Fibroblast of gingiva (primary cell): ENCODE measurements at places on chromosomes 7 and 10.

- no peak for DNase-seq
These were observed 9.1 kb downstream of the CCNY start for GRCh38 chr10:35345383-35345742.

DNA sequence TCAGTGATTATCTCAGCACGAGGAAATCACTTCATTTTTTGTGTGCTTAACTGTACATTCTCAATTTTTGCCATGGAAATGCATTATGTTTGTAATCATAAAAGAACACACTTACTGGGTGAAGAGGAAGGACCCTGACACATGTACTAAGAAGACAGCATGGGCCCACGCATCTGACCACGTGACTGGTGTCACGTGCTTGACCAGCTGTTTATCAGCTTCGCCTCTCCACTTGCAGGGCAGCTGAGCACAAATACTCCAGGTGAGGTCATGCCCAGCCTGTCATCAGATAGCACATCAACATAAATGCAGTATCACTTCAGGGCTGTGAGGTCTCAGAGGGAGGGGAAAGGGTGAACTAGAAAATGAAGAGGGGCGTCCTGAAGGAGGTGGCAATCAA lies 179.8 kb downstream of the EBF3 start:
- DNase-seq: no peak

- DNase-seq: no peak
These were observed 33.4 kb upstream of the GDF10 start for GRCh38 chr10:47266602-47267001.

- no peak for DNase-seq
These were observed 45.3 kb upstream of the EGR2 start for GRCh38 chr10:62861507-62861906.

DNA sequence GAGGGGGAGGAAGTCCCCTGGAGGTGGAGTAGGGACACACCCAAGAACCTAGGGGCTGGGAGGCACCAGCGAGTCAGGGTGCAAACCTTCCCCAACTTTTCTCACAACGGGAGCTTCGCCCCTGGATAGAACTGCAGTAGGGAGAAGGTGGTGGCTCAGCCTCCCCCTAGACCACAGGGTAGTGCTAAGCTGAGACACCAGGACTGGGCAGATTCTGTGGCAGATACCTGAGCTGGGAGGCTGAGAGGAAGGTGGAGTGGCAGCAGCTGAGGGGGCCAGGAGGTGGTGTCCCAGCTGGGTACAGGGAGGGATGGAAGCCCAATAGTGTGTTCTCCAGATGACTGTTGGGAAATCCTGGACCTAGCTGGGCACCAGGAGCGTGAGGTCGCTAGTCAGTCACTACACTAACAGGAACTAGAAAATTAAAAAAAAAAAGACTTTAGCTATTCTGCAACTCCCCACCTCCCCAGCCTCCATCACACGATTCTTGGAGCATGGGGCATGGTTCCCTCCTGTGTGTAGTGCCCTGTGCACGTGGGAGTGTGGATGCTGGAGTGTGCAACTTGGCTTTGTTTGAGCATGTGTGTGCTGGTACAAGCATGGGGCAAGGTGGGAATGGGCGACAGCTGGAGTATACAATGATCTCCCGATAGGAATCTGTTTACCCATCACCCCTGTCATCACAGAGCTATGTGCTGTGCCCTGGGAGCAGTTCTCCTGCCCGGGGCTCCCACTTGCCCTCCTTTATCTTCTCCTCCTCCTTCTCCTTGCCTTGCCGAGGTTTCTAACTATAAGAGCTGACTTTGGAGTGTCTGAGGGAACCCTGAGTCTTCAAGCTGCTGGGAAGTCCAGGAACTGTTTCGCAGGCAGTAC lies 8.8 kb upstream of the TRPV6 start:
- DNase-seq: no peak

GRCh38 chr10:13769946-13770345 lies 183.2 kb downstream of the PRPF18 start:
- DNase-seq: no peak

- DNase-seq: peak; percentile 56
These were observed 3.9 kb downstream of the COG5 start for GRCh38 chr7:107559864-107560263.

GRCh38 chr10:70404787-70405036 lies 767 bp downstream of the EIF4EBP2 start:
- peak; percentile 26 for DNase-seq

- DNase-seq: no peak
These were observed 138.7 kb downstream of the C10orf105 start for GRCh38 chr10:71580926-71581325.

GRCh38 chr10:127935071-127935561 lies 28.2 kb downstream of the PTPRE start:
- DNase-seq: peak; percentile 33

- DNase-seq: no peak
These were observed 9.8 kb downstream of the AGR2 start for GRCh38 chr7:16794986-16795385.

GRCh38 chr10:33276282-33276923 lies 58.1 kb downstream of the NRP1 start:
- no peak for DNase-seq

DNA sequence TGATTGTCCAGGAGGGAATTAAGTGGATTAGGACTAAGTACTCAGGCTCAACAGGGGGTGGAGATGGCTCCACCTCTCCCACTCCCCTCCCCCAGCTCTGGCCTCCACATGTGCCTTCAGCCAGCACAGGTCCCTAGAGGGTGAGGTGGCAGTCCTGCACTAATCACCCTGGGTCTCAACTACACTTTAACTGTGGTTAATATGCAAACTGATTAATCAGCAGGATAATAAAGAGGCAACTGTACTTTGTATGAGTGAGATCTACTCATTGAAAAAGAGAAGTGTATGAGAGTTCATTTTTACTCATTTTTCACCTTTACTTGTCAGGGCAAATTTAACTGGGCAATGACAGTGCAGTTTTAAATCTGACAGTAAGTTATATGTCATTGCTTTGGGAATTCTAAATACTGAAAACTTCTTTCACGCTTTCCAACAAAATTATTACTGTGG lies 223.8 kb upstream of the CCDC6 start:
- no peak for DNase-seq

DNA sequence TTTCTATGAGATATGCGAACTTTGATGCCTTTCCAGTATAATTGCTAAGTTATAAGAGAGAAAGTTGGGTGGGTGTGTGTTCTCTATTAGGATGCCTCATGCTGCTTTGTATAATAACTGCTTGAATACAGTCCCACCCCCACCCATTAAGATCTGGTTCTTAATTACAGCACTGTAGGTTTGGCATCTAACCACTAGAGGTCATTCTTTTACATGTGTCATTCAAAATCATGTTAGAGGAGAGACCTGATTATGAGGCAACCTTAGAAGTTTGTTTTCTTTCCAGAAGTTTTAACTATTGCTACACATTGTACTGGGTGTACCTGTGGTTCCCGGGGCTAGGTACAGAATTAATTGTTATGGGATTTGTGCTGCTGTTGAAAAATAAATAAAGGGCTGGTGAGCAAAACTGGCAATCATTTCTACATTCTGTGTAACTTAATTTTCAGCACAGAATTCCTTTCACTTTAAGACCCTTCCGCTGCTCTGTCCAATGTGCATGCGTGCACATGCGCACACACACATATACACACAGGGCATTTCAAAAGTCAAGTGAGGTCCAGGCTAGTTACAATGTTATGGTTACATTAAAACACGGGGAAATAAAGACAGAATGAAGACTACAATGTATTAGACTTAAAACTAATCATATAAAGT lies 1156.3 kb downstream of the SORCS3 start:
- DNase-seq: no peak

DNA sequence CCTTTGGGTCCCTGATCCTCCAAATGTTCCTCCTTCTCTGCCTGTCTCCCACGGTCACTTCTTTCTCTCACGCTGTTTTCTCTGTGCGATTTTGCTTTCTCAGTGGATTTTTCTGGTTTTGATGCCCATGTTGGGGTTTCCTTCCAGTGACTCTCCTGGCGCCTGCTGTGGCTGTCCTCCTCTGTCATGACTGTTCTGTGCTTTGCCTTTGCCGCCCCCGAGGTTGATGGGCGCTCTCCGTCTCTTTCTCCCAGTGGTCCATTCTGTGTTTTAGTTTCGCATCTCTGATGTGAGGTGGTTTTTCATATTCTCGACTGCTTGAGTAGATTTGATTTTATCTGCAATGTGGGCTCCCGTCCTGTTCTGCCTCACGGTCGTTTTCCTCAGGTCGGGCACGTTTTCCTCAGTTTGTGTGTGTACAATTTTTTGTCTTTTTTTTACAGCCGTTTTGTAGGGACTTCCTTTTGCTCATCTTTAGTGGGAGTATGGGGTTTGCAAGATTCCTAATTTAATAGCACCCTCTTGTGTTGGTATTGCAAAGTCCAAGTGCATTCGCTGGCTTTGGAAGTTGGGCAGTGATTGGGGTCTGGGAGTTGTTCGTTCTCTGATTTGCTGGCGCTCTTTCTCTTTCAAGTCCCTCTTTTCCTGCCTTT lies 100.0 kb downstream of the INPP5A start:
- DNase-seq: peak; percentile 50

DNA sequence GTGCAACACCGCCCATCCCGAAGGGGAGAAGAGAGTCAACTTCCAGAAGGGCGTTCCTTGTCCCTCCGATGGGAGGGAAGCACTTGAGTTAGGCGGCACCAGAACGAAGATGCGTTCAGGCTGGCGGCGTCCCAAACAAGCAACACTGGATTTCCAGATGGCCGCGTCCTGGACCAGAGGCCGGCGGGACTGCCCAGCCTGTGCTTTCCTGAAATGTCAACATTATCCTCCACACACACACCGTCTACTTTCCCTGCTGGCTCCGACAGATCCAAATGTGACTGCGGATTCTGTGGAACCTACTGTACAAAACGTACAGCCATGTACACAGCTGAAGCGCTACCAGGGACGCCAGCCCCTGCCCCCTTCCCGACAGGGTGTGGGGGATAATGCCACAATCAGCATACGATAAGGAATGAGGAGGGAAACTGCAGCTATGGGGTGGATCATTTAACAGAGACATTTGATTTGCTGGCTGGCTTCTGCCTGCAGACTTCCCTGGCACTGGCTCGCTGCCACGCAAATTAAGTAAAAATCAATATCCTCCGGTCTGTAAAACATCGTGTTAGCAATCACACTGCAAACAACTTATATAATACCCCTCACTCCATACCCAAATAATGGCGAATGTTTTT lies 82.1 kb downstream of the ZRANB1 start:
- peak; percentile 70 for DNase-seq

DNA sequence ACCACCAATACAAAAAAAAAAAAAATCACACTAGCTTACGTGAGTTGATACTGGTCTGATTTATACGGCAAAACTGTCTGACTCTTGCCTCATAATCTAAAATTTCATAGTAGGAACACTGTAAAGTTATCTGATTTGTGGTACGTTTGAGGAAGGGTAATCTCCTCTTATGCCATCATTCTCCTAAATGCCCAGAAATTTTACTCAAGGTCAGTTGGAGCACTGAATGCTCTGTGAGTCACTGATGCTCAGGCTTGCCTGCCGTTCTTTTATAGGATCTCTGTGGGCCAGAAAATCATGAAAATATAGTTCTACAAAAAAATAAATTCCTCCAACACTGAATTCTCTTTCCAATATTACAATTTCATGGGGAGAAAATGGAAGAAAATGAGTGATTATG lies 135.7 kb downstream of the PDE1C start:
- no peak for DNase-seq

DNA sequence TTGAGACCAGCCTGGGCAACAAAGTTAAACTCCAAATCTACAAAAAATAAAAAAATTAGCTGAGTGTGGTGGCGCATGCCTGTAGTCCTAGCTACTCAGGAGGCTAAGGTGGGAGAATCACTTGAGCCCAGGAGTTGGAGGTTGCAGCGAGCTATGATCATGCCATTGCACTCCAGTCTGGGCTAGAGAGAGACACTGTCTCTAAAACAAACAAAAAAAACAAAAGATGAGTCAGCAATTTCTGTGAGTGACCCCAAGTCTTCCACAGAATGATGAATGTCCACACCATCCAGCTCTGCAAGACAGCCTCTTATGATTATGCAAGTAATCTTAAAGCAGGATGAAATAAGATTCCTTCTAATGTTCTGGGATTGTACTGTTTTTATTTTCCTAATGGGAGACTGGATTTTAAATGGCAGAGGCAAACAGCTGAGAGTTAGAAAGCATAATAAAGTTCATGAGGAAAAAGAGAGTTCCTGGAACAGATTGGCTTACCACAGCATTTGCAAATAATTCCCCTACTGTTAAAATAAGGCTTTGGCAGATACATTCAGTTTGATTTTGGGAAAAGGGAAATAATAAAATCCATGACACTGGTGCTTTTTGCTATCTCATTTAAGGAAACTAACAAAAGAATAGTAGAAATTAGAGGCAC lies 18.9 kb upstream of the PRKAR2B start:
- peak; percentile 50 for DNase-seq

DNA sequence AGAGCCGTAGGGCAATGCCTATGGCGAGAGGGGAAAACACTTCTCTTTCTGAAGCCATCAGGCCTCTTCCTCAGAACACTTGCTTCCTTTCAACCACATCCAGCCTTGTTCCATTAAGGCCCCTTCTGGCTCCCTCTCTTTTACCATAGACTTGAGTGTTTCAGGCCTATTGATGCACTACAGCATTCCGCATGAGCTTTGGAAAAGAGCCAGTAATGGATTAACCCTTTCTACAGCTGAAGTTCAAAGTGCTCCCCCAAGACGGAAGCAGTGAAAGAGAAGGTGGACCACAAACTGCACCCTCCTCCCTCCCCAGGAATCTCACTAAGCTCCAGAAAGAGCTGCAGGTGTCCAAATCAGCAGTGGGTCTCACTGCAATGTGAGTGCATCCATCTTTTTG lies 102.7 kb upstream of the C7orf33 start:
- DNase-seq: no peak

DNA sequence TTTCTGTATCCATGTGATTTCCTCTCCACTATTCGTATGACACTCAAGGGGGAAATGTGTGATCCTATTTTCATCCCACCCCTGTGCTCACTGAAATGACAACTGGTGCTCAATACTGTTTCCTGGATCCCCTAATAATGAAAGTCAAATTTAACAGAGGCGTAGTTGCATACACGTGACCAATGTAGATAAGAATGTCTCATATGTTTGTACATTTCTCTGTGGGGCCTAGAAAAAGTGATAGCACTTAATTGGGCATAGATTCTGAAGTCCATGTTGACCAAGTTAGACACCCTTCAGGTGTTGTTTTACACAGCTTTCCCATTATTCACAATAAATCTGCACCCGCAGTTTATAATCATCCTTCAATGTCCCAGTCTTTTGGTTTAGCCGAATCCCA lies 59.1 kb downstream of the JAZF1 start:
- no peak for DNase-seq

DNA sequence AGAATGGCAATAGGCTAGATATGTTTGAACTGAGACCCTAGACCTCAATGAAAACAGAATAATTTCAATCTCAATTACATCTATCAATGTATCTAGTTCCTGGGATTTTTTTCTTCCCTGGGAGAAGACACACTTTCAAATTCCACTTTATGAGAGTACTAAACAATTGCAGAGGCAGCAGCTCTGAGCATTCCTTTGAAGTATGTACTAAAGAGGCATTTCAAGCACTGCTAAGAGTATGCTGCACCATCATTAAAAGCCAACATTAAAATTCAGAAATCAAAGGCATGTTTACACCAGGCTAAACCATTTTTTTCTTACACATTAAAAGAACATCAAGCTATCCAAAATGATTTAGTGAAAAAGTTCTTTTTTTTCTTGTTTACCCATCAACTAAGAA lies 297.9 kb upstream of the CACNA2D1 start:
- no peak for DNase-seq
